ENCODE measurements at places on chromosomes 4 and X.

DNA sequence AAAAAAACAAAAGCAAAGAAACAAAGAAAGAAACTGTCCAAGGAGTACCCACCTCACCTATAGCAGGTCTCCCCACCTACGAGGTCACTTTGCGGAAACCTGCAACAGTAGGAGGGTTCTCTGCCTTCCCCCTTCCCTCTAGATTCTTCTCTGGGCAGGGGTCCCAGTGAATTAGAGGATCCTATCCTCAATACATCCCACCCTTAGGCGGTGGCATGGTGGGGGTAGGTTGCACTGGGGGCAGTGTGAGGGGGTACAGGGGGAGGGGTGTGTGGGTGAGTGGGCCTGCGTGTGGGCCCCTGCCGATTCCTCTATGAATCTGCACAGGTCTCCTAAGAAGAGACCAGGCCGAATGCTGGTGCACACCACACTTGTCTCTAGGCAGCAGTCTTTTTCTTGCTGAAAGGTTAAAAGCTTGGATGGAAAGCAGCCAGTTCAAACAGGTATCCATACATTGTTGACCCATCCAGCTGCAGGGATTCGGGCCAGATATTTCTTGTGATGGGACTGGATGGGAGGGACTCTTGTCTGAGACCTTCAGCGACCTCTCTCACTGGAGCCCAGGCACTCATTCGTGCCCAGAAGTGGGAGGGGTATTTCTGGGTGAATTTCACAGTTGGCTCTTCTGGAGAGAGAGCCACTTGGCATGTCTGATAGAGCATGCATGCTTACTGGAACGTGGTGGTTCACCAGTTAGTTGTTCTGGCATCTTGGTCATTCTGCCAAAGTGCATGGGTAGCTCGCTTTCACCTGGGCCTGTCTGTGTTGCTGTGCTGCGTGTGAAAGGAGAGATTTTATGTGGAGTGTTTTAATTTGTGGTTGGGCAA, 65.6 kb downstream of the NBDY start:
- no peak for DNase-seq

GRCh38 chr4:2968381-2968780, 5.0 kb downstream of the GRK4 start:
- peak; percentile 56 for DNase-seq

DNA sequence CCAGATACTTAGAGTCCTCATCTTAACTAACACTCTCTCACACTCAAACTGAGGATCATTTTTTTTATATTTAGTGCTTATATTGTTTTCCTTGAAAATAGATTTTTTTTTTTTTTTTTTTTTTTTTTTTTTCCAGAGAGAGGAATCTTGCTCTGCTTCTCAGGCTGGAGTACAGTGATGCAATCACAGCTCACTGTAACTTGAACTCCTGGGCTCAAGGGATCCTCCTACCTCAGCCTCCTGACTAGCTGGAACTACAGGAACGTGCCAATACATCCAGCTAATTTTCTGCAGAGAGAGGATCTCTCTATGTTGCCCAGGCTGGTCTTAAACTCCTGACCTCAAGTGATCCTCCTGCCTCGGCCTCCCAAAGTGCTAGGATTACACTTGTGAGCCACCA, 650.3 kb upstream of the ATOH1 start:
- DNase-seq = peak; percentile 10

DNA sequence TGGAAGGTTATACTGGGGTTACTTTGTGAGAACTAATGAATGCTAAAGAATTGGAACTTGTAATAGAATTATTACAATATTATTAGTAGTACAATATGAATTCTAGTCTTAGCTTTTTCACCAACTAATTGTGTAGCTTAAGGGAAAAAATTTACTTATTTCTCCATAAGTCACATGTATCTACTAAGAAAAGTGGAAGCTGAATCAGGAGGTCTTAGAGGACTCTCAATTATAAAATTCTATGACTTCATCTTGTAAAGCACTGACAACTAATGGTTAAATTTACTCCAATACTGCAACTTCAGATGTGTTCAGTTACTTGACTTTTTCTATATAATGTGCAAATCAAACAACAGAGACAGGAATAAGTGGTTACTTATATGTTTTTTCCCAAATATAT, 899 bp upstream of the TMPRSS11D start:
- DNase-seq = no peak

DNA sequence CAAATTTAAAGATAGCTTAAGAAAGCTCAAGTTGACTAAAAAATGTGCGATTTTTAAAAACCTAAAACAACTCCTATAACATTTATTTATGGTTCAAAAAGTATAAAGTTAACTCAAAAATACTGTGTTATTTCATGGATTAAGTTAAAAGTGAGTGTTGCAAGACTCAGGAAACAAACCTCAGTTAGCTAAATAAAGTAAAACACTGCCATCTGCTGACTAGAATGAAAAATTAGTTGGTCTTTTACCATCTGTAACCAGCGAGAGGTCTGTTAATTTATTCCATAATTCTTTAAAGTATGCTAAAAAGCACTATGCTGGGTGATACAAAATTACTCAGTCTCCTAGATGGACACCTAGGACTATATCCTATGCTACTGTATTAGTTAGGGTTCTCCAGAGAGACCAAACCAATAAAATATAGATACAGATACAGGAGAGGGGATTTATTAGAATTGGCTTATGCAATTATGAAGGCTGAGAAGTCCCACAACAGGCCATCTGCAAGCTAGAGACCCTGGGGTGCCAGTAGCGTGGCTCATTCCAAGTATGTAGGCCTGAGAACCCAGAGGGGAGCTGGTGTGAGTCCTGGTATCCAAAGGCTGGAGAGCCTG, 4.9 kb upstream of the WDFY3 start:
- DNase-seq = peak; percentile 67

DNA sequence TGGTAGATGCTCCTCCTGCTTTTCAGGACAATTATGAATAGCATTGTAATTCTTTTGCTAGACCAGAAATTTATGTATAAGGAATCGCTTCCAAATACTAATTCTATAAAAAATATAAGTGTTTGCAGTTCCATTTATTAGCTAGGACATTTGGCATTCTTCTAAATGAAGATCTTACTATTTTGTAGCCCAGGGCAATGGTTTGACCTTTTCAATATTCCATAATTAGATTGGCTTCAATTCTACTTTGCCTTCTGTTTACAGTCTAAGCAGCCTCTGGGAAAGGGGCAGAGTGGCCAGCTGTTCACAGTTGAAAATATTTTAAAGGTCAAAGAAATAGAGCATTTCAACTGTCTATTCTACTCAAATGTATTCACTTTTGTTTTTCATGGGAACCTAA, 912.1 kb upstream of the GRIA3 start:
- DNase-seq = no peak
